ENCODE measurements at places on chromosomes 2 and 18. TPM values are rescaled to one million over a fixed set of nuclear protein-coding genes. Genes with fewer than 3 reads are reported as not detected.

The AFF3 gene
- 0.96 TPM for total RNA-seq

The TFPI gene
- total RNA-seq, result 9.1 TPM

The TWSG1 gene
- 15.9 TPM for total RNA-seq

The TFCP2L1 gene
- total RNA-seq, result 36.5 TPM

The CD28 gene
- 0.28 TPM for total RNA-seq

The SERPINB10 gene
- 0.36 TPM for total RNA-seq

The FBXO48 gene
- total RNA-seq, result 1.00 TPM

The CYTIP gene
- total RNA-seq, result 1.3 TPM

The ASB18 gene
- not detected for total RNA-seq

The RHOB gene
- 32.0 TPM for total RNA-seq

The CTLA4 gene
- total RNA-seq, result 0.52 TPM

The TWIST2 gene
- 0.48 TPM for total RNA-seq

The ZNF396 gene
- 0.80 TPM for total RNA-seq

The RASGRP3 gene
- 4.3 TPM for total RNA-seq

The WDPCP gene
- 5.3 TPM for total RNA-seq

The SERPINB12 gene
- 0.60 TPM for total RNA-seq

The HOXD9 gene
- 1.1 TPM for total RNA-seq

The MTCL1 gene
- 9.9 TPM for total RNA-seq

The EPB41L5 gene
- total RNA-seq, result 16.8 TPM

The PDE6D gene
- total RNA-seq, result 18.5 TPM

The SPR gene
- total RNA-seq, result 16.1 TPM

The KLHL29 gene
- 3.6 TPM for total RNA-seq

The DSC2 gene
- total RNA-seq, result 434 TPM

The TUBA4B gene
- not detected for total RNA-seq

The TMEM237 gene
- 24.9 TPM for total RNA-seq

The TMEM17 gene
- total RNA-seq, result 2.3 TPM

The MRO gene
- total RNA-seq, result not detected

The CCNT2 gene
- 19.2 TPM for total RNA-seq
